Suprapubic skin (tissue), 4 donors: ENCODE measurements at places on chromosomes 12 and 14. TPM values are rescaled to one million over a fixed set of nuclear protein-coding genes. Genes with fewer than 3 reads are reported as not detected.

PRH2 gene
- total RNA-seq, result 2.1 TPM

PPP1R1A gene
- total RNA-seq, result 4.5 TPM

TMEM179 gene
- not detected for total RNA-seq

LALBA gene
- not detected for total RNA-seq

NTS gene
- total RNA-seq, result not detected

PLXNC1 gene
- 15.6 TPM for total RNA-seq

IFI27L2 gene
- total RNA-seq, result 49.2 TPM

ANKRD13A gene
- total RNA-seq, result 104 TPM

GLS2 gene
- total RNA-seq, result 7.9 TPM

CLBA1 gene
- total RNA-seq, result 6.3 TPM

FOXN3 gene
- 162 TPM for total RNA-seq

MUCL1 gene
- 1,397 TPM for total RNA-seq

TMEM229B gene
- 3.3 TPM for total RNA-seq

TSHR gene
- not detected for total RNA-seq

GRCh38 chr14:104690861-104691455 lies 1.5 kb downstream of the INF2 start:
- DNase-seq, result no peak

DNA sequence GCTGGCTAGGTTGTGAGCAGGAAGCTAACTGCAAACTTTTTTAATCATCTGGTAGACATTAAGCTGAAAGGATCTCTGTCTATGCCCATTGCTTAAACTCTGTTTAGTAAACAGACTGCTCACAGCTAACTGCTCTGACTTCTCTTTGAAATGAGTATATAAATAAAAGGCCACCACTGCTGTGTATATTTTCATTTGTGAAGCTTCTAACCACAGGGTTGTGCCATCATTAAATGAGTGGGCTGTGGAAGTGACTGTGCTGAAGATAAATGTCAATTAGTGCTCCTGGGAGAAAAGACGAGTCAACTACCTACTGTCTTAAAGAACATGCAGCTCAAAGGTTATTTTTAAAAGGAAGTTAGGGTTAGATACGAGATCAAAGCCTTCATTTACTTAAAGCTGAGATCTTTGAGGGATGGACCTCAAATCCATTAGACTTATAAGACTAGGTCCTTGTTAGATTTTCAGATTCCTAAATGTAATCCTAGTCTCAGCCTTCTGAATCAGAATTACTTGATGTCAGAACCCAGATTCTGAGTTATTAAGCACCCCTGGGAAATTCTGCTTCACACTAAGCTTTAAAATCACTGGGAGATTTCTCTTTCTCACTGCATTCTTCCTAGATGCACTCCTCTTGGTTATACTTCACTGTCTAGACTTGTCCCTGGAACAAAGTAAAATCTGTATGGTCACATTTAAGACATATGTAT lies 213.1 kb upstream of the FLRT2 start:
- no peak for DNase-seq

DNA sequence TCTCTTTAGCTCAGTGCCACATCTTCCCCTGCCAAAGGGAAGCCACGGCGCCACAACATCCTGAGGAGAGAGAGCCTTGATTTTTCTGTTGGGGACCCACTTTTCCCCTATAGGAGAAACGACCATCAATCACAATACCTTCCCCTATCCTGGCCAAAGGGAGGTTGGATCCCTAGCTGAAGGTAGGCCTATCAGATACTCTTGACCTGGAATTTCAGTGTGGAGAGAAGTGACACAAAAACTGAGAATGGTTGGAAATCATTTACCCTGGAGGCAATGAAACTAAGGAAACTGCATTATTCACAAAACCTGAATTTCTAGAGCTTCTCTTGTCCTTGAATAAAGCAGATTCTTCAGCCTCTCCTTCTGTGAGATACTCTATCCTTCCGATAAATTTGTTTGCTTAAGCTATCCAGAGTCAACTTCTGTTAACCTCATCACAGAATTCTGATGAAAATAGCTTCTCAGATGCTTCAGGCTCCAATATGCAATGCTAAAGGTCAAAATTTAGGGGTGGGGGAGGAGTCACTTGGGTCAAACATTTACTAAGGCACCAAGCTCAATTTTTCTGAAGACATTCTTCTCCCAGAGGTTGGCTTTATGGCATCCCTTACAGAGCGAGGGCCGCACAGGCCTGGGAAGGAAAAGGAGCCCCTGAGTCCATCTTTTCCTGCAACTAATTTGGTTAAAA lies 27.0 kb upstream of the DUSP6 start:
- DNase-seq, result no peak

GRCh38 chr14:103160321-103161053 lies 37.2 kb downstream of the TNFAIP2 start:
- DNase-seq, result no peak

DNA sequence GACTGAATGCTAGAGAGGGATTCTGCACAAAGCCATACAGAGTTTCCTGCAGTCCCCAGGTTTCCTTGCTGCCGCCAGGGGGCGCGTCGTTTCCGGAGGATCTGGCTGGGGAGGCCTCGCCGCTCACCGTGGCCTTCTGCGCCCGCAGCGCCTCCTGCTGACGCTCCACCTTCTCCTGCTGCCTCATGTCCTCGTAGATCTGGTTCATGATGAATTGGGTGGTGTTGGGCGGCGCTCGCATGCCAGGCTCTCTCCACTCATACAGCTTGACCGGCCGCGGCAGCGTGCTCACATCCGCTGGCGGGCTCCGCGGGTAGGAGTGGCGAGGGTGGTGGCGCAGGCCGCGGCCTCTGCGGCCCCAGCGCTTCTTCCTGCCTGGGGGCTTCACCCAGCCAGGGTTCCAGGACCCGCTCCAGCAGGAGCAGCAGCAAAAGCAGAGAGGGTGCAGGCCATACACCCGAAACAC lies 987 bp downstream of the CCER1 start:
- no peak for DNase-seq

- no peak for DNase-seq
Observed at GRCh38 chr14:103108749-103109207, 14.3 kb downstream of the EXOC3L4 start.

GRCh38 chr12:95625012-95625411 lies 73.7 kb upstream of the USP44 start:
- no peak for DNase-seq

DNA sequence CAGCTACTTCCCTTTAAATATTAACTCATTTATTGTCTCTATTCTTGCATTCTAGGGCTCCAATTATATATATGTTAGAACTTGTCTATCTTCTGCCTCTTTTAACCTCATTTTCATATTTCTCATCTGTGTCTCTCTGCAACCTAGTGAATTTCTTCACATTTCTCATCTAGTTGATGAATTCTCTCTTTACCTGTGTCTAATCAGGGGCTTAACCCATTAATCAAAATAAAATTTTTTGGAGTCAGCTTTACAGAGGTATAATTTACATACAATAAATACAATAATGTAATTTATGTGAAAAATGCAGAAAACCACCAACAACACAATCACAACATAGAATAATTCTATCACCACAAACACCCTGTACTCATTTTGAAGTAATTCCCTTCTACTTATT lies 255.2 kb downstream of the SOX5 start:
- no peak for DNase-seq

DNA sequence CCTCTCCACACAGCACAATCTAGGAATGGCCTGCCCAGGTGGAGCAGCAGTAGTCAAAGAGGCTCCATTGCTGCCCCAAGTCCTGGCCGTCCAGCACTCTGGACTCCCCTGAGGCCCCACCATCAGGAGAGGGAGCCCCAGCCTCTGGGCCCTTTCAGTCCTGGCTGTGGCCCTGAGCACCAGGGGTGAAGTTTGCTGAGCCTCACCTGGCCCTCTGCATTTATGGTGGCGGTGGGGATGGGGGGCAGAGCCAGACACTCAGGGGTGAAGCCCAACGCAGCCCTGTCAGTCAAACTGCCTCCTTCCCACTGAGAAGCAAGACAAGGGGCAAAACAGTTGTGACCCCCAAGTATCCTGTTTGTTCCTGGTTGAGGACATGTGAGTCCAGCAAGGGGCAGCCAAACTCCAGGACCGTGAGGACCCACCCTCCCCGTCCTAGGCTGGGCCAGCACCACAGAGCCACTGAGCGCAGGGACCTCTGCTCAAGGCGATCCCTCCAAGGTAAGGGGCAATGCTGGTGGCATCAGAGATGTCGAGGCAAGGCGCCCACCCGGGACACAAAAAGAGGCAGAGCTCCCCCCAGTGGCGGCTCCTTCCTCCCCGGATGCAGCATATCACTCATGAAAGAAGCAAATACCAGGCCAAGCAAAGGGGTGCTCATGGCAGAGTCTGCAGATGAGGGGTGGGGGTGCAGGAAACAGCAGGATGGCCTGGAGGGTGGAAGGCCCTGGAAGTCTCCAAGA lies 4.8 kb upstream of the AMN start:
- DNase-seq, result no peak

GRCh38 chr12:115223322-115223721 lies 539.3 kb upstream of the TBX3 start:
- DNase-seq, result no peak

- DNase-seq, result no peak
Observed at GRCh38 chr14:58071341-58071740, 80.7 kb downstream of the ARMH4 start.

- DNase-seq, result no peak
Observed at GRCh38 chr14:75260025-75260763, 18.4 kb upstream of the FOS start.

DNA sequence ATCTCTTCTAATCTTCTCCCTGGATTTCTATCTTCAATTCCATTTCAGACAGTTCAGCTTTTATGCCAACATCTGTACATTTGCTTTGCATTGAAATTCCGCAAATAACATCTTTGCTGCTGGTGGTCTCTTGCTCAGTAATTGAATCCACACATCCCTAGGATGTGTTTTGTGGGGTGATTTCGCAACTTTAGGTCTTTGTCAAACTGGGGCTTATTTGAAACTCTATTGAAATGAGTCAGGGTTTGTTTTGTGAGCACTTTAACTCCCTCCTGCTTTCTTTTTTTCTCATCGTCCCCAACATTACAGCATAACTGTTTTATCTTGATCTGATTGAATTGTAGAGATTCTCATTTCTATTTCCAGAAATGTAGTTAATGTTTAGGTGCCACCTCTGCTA lies 404.3 kb downstream of the NPAS3 start:
- DNase-seq, result no peak

- DNase-seq, result no peak
Observed at GRCh38 chr12:58225203-58225877, 284.0 kb downstream of the ATP23 start.

DNA sequence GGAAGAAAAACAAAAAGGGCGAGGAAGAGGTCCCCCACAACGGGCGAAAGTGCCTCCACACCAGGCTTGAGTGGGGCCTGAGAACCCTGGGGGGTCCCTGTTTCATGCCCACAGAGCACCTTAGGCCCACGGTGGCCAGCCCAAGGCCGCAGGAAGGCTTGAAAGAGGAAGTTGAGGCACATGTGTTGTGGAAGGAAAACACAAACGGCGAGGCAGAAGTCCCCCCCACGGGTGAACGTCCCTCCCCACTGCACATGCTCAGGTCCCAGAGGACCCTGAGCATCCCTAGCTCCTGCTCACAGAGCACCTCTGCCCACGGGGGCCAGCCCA lies 371.5 kb downstream of the ALG10 start:
- no peak for DNase-seq

- peak; percentile 80 for DNase-seq
Observed at GRCh38 chr14:93042968-93043940, 72.5 kb downstream of the ITPK1 start.

- DNase-seq, result no peak
Observed at GRCh38 chr12:97288531-97288930, 174.1 kb upstream of the RMST start.

GRCh38 chr14:74573421-74574089 lies 38.5 kb downstream of the LTBP2 start:
- no peak for DNase-seq

- no peak for DNase-seq
Observed at GRCh38 chr12:92370828-92371227, 225.2 kb upstream of the BTG1 start.

DNA sequence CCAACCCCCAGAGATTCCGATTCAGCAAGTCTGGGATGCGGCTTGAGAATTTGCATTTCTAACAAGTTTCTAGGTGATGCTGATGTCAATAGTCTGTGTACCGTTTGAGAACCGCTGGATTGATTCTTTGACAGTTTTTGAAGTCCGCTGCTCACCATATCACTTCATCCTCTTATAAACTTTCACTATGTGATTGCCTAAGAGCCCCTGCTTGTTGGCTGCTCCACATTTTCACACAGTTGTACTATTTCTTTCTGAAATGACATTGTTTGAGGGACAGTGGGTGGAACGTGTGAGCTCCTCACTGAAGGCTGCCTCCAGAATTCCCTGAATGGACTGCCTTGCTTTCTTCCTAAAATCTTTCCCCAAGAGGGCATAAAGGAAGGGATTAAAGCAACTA lies 7.7 kb downstream of the C3AR1 start:
- no peak for DNase-seq

DNA sequence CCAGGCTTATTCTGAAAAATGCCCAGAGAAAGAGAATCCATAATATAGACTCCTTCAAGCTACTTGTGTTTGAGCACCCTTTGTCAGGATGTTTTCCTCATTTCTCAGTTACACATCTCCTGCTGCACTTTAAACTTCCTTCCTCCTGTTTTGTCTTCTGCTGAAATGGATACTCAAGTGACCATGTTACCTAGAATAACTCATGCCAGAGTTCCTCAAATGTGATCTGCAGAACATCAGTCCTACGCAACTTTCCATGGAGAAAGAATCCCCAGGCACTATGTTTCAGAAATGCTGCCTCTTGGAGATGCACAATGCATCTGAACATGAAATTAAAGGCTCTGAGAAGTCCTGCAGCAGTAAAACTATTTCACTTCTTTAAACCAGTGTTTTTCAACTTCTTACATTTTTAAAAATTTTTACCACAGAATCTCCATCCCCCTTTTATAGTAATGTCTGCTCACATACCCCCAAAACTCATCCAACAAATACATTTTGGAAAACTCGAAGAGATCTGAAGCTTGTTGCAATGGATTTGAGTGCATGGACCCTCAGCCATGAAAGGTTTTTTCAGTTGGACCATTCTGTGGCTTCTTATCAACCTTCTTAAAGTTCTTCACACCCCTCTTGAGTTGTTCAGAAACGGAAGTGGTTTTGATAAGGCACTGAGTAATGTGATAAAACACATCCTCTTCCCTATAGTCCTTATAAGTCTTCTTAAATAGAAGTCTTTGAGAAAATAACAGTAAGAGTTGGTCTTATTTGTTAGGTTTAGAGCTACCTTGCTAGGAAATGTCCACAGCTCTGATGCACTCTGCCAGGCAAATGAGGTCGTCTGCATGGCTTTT lies 84.5 kb upstream of the KCNA1 start:
- no peak for DNase-seq

GRCh38 chr14:64605926-64606685 lies 56.3 kb downstream of the PPP1R36 start:
- DNase-seq, result no peak

GRCh38 chr14:96047101-96047500 lies 7.9 kb downstream of the C14orf132 start:
- no peak for DNase-seq
